ENCODE measurements at places on chromosomes 5 and 9.

DNA sequence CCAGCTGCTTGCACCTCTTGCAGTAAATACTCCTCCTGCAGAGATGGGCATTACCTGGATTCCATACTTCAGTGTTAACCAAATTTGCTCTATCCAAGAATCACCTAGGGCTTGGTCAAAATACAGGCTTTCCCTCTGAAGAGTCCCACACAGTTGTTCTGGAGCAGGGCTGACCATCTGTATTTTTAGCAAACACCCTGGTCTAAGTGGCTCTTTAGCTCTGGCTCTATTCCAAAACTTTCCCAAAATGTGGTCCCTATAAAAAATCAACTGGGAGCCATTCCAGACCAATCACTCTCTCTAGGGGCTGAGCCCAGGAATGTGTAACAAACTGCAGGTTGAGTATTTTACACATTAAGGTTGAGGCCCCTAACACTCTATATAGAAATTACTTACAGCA lies 153.7 kb downstream of the SPOCK1 start:
- DNase-seq = no peak

- no peak for DNase-seq
Measured at GRCh38 chr9:109278848-109279247, 42.0 kb downstream of the EPB41L4B start.

GRCh38 chr9:18015116-18015515 lies 436.2 kb downstream of the SH3GL2 start:
- no peak for DNase-seq

- DNase-seq = peak; percentile 66
Measured at GRCh38 chr5:149381986-149382338, 2.9 kb upstream of the IL17B start.

DNA sequence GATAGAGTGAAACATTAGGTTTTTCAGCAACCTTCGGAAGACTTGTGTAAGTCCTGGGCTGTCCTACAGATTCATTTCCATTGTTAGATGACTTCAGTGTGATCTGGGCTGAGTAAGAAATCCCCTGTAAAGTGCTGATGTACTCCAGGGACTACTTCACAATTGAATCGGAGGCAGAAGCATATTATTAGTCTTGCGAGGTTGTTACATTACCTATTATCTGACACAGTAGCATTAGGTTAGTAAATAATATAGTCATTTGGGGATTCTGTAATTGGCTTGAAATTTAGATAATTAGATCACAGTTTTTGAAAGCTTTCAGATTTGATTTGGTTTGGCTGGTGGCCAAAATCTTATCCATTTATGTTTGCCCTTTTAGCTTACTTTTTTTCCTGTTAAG lies 62.4 kb downstream of the DMRT1 start:
- no peak for DNase-seq

- peak; percentile 27 for DNase-seq
Measured at GRCh38 chr5:140118302-140118936, 4.5 kb downstream of the PURA start.

Data from CD4-positive, alpha-beta T cell (primary cell).